T-helper 2 cell (primary cell): ENCODE measurements at places on chromosomes 7 and 10.
A peak's percentile ranks its signal among the peaks of the same experiment; 100 is the strongest.

GRCh38 chr7:121306565-121306964 lies 22.2 kb upstream of the WNT16 start:
- no peak for DNase-seq

- no peak for DNase-seq
These were observed 12.4 kb upstream of the ARHGAP12 start for GRCh38 chr10:31940839-31941653.

DNA sequence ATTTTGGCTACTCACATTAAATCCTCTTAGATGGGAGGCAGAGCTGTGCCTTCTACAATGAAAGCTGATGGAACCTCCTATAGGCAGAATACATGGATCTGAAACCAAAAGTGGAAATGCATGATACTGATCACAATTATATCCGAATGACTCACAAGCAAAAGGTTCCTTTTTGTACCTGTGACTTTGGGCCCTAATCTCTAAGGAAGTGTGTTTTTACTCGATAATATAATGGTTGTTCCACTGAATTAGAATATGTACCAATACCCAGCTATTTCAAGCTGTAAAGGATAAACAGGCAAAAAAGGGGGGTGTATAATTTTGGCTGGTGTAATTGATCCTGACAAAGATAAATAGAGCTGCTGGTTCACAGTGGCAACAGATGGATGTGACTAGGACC lies 17.6 kb upstream of the LAMB1 start:
- DNase-seq: peak; percentile 4

DNA sequence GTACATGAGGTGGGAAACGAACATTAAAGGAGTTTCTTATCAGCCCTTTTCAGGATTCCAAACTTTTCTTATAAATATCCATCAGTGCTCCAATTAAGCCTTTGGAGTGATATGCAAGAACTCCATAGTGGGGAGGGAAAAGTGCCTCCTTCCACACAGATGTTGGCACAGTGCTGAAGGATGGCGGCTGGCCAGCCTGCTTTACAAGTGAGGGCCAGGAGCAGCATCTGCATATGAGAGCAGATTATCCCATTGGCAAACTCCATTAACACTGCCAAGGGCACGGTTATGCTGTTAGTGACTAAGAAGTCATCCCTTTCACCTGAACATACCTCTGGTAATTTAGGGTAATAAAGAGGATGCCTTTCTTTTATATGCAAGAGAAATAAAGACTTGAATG lies 543.1 kb downstream of the CNTNAP2 start:
- no peak for DNase-seq

GRCh38 chr10:132869621-132870020 lies 72.7 kb downstream of the CFAP46 start:
- no peak for DNase-seq

GRCh38 chr10:59971915-59972314 lies 65.6 kb upstream of the CCDC6 start:
- no peak for DNase-seq

DNA sequence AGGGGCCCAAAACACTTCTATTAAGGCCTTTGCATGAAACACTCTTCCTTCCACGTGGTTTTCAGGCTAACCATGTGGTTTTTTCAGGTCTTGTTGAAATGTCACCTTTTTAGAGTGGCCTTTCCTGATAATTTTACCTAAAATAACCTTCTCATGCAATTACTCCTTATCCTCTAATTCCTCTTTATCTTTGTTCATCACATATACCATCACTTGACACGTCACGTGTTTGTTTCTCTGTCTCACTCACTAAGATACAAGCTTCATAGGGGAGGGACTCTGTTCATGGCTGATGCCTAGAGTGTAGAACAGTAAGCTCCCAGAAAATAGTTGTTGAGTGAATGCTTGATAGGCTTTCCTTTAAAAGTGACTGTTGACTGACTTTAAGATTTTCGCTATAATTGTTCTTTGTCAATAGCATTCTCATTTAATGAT lies 63.7 kb downstream of the ST7 start:
- DNase-seq: no peak

DNA sequence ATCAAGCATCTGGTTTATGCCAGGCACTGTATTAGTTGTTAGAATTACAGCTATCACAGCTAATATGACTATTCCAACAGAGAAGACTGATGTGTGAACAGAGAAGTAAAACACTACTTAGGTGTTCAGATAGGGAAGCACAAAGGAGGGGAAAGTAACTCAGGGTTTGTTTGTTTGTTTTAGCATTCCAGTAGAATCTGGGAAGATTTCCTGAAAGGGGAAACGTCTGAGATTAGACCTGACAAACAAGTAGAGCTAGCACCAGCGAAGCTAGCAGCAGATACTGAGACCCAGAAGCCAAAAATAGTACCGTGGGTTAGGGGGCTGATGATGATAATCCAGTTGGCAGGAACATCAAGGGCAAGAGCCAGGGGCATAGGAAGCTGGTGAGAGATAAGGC lies 28.8 kb upstream of the KLHL7 start:
- no peak for DNase-seq

DNA sequence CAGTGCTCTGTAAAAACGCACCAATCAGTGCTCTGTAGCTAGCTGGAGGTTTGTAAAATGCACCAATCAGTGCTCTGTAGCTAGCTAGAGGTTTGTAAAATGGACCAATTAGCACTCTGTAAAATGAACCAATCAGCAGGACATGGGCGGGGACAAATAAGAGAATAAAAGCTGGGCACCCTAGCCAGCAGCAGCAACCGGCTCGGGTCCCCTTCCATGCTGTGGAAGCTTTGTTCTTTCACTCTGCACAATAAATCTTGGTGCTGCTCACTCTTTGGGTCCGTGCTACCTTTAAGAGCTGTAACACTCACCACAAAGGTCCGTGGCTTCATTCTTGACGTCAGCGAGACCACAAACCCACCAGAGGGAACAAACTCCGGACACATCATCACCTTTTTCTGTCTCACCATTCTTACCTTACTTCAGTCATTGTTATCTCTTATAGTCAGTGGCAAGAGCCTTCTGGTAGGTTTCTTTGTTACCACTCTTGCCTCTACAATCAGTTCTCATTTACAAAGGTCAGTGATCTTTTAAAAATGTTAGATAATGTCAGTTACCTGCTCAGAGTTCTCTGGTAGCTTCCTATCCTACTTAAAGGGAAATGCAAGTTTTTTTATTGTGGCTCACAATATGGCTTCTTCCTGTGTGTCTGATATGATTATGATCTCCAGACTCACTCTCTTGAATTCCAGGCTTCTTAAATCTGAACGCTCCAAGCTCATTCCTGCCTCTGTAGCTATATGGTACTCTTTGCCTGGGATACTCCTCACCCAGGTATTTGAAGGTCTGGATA lies 4.5 kb downstream of the STAM start:
- peak; percentile 63 for DNase-seq

DNA sequence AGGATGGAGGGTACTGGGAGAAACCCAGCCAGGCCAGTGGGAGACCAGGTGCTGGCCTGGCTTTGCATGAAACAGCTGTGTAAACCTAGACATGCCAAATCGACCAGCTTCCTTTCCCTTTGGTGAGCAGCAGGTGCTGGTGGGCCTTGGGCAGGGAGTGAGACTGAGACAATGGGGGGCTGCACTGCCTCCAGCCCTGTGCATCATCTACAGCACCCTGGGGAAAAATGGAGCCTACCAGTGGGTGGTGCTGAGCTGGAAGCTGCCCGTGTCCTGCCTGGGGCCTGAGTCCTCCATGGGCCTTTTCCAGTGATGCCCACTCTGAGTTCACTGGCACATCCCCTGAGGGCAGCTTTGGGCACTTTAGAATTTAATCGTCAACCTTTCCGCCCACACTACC lies 19.2 kb upstream of the DDC start:
- DNase-seq: no peak

DNA sequence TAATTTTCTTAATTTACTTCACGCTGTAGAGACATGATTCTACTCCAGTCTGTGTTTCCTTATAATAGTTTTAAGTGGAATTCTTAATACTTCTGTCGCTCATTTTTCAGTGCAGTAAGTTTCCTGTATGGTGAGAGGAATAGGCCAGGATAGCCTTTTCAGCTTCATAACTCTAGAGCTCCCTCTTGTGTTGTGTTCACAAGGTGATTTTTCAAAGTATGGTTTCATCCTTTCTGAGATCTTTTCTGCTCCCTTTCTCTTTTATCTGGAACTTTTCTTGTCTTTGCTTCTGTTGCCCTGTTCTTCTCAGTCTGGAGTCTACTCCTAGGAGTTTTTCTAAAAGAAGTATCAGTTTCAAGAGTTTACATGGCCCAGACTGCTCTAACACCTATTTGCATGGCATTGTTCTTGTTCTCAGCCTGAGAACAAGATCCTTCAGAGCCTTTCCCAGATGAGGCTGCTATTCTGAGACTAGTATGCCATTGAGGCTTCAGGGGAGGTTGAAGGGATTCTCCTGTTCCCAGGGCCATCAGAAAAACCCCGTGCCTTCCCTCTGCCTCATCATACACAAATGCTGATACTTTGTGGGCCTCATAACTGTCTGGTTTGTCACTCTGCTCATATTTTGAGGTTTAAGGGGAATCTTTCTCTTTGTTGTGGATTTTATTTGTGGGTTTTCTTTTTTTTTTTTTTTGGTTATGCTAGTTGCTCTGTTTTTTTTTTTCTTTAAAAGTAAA lies 21.8 kb downstream of the NET1 start:
- no peak for DNase-seq

DNA sequence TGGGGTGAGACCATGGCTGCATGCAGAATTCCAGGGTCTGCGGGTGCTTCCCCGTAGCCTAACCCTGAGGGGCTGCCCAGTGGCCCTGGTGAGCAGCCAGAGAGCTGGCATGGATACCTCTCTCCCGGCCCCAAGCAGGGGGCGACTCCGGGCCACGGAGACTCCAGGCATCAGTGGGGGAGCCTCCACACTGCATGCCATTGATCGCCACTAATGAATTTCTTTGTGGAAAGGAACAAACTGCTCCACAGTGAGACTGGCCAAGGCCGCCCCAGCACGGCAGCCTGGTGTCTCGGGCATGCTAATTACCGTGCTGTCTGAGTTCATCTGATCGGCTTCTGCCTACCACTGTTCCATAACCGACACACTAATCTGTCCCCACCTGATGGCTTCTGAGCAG lies 184.4 kb downstream of the GRID1 start:
- DNase-seq: no peak

GRCh38 chr7:158191671-158192070 lies 396.0 kb downstream of the PTPRN2 start:
- DNase-seq: no peak

DNA sequence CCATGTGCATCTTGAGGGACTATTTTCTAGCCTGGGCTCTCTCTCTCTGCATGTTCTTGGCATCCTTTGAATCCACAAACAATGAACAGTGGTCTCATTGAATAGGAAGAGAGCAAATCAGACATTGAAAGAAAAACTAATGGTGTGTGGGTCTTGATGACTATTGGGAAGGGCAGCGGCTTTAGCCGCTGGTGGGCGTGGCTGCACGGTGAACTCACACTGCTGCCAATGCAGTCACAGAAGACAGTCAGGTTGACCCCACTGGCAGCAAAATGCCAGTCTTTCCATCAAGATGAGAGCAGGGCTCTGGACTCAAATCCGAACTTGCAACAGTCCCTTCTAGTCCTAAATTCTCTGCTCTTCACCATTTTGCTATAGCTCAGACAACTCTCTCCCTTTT lies 91.0 kb downstream of the ADARB2 start:
- DNase-seq: no peak

GRCh38 chr7:96778263-96778662 lies 68.6 kb upstream of the SEM1 start:
- no peak for DNase-seq

GRCh38 chr7:139614886-139615285 lies 91.4 kb downstream of the CLEC2L start:
- DNase-seq: no peak

GRCh38 chr10:33335801-33336581 lies 1.5 kb upstream of the NRP1 start:
- DNase-seq: no peak

- DNase-seq: no peak
These were observed 97.3 kb upstream of the KCNIP2 start for GRCh38 chr10:101940916-101941315.

DNA sequence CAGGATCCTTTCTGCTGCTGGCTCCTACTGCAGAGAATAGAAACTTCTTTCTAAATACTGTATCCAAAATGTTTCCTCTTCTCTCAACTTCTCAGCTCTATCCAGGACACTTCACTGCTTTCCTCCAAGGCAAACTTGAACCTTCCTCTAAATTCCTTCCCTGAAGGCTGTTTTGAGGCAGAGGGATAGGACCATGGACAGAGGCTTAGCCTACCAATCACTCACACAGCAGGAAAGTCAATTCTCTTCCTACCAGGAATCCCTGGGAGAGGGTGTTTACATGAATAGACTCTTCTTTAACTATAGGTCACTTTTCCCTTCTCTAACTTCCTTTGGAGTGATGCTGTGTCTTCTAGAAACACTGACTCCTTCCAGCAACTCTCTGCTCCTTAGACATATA lies 115.6 kb upstream of the MKLN1 start:
- no peak for DNase-seq

- no peak for DNase-seq
These were observed 40.9 kb downstream of the SMURF1 start for GRCh38 chr7:99102809-99103690.

DNA sequence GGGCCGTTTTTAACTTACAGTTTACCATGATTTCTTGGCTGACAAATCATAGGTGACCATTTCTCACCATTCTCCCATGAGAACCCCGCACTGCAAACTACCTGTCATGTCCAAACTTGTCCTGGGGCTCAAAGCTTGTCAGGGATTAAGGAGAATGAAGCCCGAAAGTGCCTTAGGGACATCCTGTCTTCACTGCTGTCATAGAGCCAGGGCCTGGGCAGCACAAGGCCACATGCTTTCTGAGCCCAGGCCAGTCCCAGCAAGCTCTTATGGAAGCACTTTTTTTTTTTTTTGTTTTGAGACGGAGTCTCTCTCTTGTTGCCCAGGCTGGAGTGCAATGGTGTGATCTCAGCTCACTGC lies 33.9 kb downstream of the CCM2 start:
- DNase-seq: no peak
